ENCODE measurements at places on chromosomes 1 and 21.

GRCh38 chr1:67307251-67308060, at the start of gene IL12RB2:
Gene IL12RB2 (plus strand): TSS chr1:67307873. CDS start chr1:67320369, 12,496 bp downstream.
- no peak for DNase-seq

GRCh38 chr1:170407581-170407980, 124.4 kb upstream of the GORAB start:
- no peak for DNase-seq

GRCh38 chr1:166322470-166322869, 155.7 kb upstream of the FAM78B start:
- no peak for DNase-seq

DNA sequence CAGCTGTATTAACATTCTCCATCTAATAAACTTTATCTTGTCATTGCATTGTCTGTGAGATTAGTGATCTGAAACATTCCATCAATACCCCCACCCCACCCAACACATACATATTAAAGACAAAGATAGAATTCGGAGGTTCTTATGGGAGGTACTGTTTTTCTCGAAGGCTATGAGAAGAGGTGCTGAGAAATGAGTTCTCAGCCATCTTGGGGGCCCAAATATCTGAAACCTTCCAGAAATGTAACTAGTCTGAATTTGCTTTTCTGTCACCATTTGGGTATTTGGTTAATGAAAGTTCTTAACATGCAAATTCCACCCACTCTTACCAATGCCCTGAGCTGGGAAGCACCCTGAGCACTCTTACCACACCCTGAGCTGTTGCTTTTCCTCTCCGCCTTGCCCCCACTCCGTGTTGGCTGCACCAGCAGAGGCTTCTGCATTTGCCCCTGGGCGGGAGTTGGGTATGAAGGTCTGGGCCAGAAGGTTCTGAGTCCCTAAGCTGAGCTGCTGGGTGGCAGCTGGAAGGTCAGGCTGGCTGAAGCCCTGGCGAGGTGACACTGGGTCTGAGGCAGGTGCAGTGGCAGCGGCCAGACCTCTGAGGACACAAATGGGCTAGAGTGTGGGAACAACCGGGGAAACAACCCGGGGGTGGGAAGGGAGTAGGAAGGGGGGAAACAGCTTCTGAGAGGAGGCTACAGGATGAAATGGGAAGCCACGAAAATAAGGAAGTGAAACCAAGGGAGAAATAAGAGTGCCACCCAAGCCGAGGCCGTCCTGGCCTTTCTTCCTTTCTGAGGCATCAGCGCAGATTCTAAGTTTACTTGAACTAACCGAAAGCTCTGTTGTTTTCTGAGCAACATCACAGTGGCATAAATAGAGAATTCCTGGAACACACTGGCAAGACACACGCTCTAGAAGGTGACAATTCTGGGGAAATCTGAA, 26.3 kb upstream of the IER5 start:
- no peak for DNase-seq

DNA sequence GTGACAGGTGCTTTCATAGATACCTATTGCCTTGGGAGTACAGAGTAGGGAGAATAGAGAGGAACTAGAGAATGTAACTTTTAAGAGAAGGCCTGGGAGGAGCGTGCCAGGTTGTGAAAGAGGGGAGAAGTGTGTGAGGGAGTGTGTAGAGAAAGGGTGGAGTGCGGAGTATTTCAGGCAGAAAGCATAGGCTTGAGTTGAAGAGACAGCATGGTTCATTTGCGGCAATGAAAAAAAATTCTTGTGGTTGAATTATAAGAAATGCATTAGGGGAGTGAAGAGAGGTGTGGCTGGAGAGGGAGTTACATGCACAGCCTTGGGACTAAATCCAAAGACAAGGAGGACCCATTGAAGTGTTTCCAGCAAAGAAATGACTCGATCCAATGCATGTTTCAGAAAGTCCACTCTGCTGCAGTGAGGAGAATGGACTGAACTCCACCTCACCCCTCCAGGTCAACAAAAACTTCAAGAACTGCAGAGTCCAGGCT, 81.7 kb upstream of the ADAM30 start:
- no peak for DNase-seq
